Sigmoid colon (tissue), 7 donors: ENCODE measurements at places on chromosomes 11 and 22. TPM values are rescaled to one million over a fixed set of nuclear protein-coding genes. Genes with fewer than 3 reads are reported as not detected.

GRCh38 chr11:112537846-112538330 lies 277.2 kb upstream of the PLET1 start:
- no peak for DNase-seq

GRCh38 chr11:65609665-65610064 lies 4.4 kb downstream of the MAP3K11 start:
- no peak for DNase-seq

The BTG4 gene
- not detected for total RNA-seq

The OR5P2 gene
- total RNA-seq = not detected

The APOBEC3A gene
- total RNA-seq = 0.36 TPM

The NUP50 gene
- total RNA-seq = 23.2 TPM

- no peak for DNase-seq
These were observed 105.9 kb upstream of the ARHGAP20 start for GRCh38 chr11:110818032-110818687.

The GAL gene
- total RNA-seq = 11.1 TPM

DNA sequence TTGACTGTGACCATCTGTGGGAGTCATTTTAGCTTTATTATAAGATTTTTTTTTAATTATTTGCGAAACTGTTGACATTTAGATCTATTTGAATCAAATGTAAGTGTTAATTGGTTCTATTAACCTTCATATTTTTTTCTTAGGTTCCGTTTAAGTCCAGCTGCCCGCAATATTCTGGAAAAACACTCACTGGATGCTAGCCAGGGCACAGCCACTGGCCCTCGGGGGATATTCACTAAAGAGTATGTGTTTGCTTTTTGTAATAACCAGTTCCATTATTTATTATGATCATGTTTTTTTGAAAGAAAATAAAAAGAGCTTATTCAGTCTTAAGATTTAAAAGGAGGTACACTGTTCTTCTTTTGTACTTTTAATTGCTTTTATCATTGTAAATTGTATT lies 43.9 kb downstream of the PDHX start:
- no peak for DNase-seq

DNA sequence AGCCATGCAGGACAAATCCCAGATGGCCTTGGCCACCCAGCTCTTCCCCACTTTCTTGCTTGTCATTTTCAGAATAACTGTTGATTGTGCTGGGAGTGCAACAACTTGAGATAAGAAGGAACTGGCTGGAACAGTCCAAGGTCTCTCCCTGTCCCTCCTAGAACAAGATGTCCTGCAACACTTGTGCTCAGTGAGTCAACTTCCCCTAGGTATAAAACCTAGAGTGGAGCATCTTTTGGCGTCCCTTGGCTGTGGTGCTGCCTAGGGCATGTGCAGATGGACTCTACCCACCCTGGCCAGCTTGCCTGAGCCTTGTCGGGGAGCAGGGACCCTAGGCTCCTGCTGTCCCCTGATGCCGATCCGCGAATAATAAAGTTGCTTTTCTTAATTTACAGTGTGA lies 86.0 kb upstream of the SLC22A12 start:
- DNase-seq = no peak

DNA sequence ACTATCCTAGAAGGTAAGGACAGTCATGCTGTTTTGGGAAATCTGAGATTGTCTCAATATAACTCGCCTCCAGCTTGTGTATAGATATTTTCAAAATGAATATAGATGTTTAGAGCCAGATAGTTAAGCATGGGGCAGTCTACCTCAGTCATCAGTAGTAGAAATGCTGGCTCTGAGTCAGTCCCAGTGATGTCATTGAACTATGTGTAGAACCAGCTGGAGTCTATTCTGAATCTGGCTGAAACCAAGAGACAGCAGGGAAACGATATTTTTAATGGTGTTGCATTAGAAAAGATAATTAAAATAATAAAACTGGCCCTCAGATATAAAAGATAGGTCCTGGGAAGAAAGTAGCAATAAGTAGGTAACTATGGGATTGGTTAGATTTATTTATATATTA lies 25.9 kb downstream of the PIWIL4 start:
- no peak for DNase-seq

- no peak for DNase-seq
These were observed 54.0 kb downstream of the BDNF start for GRCh38 chr11:27646051-27646818.

The B3GAT1 gene
- total RNA-seq = 0.16 TPM

- DNase-seq = peak; percentile 96
These were observed 34.5 kb upstream of the CYB5R3 start for GRCh38 chr22:42683578-42684283.

GRCh38 chr11:74226907-74227306 lies 55.8 kb downstream of the PPME1 start:
- no peak for DNase-seq

- no peak for DNase-seq
These were observed 22.6 kb downstream of the APLNR start for GRCh38 chr11:57214494-57214893.

The OR8G1 gene
- total RNA-seq = not detected

DNA sequence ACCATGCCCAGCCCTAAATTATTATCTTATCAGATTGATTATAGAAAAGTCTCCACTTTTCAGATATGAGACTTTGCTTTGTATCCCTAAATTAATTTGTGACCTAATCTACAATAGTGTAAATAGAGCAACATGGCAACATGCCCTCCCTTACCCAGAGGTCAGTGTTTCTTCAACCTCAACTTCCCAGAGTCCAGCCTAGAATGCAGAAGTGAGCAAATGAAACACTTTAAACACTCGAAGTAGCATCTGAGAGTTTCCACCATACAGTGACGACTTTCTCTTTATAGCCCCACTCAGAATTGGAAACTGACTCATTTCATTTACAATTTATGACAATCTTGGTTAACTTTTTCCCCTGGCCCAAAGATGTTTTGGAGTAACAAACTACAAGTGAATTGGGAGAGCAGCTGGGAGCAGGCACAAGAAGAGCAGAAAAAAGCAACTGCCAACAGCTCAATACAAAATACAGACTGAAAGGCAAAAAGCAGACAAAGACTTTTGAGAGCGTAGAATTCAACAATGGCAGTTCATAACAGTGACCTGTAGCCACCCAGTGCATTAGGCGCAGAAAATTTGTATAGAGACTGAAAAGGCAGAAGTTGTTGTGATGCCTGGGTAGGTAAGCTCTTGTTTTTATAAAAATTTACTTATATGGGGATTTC lies 10.1 kb upstream of the BLID start:
- DNase-seq = no peak

DNA sequence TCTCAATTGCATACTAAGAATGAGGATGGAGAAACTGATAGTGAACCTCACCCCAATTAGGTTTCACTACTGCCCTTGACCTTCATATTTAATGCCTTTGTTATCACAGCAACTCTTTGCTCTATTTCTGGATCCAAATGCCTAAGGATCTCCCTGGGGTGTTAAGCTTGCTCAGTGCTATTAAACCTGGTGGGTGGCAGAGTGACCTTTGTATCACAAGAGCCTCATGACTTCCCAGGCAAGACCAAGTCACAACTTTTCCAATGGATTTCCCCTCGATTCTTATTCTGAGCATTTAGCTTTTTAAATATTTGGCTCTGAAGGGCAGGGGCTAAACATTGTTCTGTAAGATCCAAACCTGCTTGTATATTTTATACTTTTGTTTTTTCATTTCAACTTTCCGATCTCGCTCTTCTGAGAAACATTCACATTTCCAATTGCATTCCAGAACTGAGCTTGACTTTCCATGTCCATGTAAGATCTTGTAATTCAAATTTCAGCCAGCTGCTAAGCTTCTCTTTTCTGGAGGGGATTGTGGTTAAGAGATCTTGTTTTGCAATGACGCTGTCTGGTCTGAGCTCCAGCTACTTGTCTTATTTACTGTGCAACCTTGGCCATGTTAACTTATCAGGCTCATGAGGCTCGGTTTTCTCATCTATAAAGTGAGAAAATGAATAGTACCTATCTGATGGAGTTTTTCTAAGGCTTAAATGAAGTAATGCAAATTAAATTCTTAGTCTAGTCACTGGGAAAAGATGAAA lies 6.4 kb upstream of the EHF start:
- DNase-seq = no peak

GRCh38 chr22:39314251-39314971 lies 5.0 kb downstream of the RPL3 start:
- no peak for DNase-seq

The SERPIND1 gene
- total RNA-seq = not detected

GRCh38 chr11:38723361-38723760 lies 2125.3 kb upstream of the RAG2 start:
- DNase-seq = no peak

- no peak for DNase-seq
These were observed 192.6 kb downstream of the CASP12 start for GRCh38 chr11:104705490-104706190.

DNA sequence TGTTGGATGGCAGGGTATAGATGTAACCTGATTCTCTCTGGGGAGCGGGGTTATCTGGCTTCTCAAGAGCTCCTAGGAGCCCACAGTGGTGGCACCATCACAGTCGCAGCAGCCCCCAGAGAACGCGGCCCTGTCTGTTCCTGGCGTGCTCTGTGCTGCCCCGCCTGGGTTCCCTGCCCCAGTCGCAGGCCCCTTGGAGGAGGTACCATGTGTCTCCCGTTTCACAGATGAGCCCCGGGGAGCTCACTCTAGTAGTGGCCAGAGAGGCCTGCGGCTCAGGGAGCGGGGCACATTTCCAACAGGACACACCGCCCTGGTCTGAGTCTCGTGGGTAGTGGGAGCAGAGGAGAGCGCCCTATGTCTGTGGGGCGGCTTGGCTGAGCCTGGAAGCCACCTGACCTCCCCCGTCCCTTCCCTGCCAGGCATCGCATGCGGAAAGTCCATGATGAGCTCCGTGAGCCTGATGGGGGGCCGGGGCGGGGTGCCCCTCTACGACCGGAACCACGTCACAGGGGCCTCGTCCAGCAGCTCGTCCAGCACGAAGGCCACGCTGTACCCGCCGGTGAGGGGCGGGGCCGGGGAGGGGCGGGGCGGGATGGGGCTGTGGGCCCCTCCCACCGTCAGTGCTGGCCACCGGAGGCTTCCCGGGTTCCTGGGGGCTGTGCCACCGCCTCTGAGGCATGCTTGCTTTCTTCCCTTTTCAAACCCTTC lies 21.0 kb upstream of the PPP6R3 start:
- DNase-seq = peak; percentile 74

- peak; percentile 46 for DNase-seq
These were observed 61.0 kb upstream of the FGF3 start for GRCh38 chr11:69880041-69880825.

DNA sequence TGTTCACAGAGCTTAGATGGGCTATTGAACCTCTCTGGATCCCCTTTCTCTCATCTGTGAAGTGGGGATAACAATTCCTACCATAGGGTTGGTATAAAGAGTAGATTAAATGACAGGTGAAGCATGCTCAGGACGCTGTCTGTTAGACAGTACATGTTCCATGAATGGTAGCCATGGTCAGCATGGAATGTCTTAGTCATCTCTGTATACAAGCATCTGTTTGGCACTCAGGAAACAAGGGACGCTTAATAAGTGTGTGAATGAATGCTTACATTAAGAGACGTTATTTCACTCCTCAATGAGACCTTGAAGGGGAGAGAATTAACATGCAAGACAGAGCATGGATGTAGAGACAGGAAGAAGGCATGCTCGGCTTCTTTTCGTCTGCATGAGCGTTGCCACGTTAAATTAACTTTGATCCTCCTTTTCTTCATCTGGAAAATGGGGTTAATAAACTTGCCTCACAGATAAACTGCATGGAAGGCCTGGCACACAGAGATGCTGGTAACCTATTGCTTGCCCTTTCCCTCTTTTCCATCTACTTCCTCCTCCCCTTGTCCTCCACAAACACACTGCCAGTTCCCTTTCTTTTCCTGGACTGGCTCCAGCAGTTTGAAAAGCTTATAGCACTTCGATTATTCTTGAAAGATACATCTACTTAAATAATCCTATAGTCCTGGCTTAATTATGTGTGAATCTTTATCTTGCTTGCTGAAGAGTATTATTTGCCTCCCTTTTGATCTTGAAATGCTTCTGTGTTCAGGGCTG lies 267.2 kb upstream of the MTNR1B start:
- DNase-seq = no peak

The PRG2 gene
- total RNA-seq = not detected

GRCh38 chr11:95549301-95549700 lies 240.3 kb downstream of the FAM76B start:
- DNase-seq = no peak

The KCNJ1 gene
- total RNA-seq = not detected

The LUZP2 gene
- 1.4 TPM for total RNA-seq

DNA sequence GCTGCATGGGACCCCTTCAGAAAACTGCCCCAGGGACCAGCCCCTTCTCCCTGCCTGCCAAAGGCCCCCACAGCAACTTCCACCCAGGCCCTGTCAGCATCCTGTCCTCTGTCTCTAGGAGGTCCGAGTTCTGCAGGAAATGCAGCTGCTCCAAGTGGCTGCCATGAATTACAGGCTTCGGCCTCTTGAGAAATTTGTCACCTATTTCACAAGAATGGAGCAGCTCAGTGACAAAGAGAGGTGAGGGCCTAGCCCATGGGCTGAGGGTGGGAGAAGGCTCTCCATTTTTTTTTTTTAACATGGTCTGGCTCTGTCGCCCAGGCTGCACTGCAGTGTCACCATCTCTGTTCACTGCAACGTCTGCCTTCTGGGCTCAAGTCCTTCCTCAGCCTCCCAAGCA lies 7.3 kb downstream of the RGL4 start:
- DNase-seq = no peak

The GGTLC3 gene
- total RNA-seq = not detected

The TMPRSS5 gene
- 0.54 TPM for total RNA-seq

The BEST1 gene
- total RNA-seq = 2.3 TPM

The HSPB2 gene
- total RNA-seq = 0.83 TPM

The ZNRD2 gene
- 59.1 TPM for total RNA-seq

- peak; percentile 12 for DNase-seq
These were observed at the start of gene PLAAT2 for GRCh38 chr11:63563201-63564055. PLAAT2 (minus strand) TSS chr11:63563379; CDS start chr11:63563324, 55 bp downstream.

The OVCH2 gene
- total RNA-seq = not detected

DNA sequence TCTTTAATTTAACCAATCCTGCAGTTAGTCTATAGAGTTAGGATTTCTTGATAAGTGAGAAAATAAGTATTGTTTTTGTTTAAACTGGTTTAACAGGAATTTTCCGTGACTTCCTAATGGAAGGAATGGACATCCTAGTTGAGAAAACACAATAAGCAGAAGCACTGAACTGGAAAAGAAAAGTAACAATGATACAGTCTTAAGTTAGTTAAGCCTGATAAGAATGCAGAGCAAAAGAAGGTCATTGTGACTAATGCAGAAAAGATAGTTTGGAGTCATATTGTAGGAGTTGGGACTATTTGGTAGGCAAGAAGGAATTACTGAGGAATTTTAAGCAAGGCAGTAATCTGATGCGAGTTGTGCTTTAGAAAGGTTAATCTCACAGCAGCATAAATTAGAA lies 11.7 kb downstream of the RNF141 start:
- no peak for DNase-seq

The PRODH gene
- 4.8 TPM for total RNA-seq

- no peak for DNase-seq
These were observed 25.1 kb upstream of the LDLRAD3 start for GRCh38 chr11:35918716-35919115.
